ENCODE measurements at places on chromosomes 6 and 20.

GRCh38 chr6:44298055-44298803 is 14.9 kb downstream of the AARS2 start:
- no peak for DNase-seq

- DNase-seq = peak; percentile 86
These were observed 21.9 kb downstream of the SIRPD start for GRCh38 chr20:1535420-1536175.

GRCh38 chr6:112770308-112770707 is 423.2 kb downstream of the RFPL4B start:
- DNase-seq = no peak

- no peak for DNase-seq
These were observed 433.2 kb downstream of the GRIK2 start for GRCh38 chr6:101826678-101827077.

GRCh38 chr6:16749516-16750485 is 11.5 kb downstream of the ATXN1 start:
- no peak for DNase-seq

DNA sequence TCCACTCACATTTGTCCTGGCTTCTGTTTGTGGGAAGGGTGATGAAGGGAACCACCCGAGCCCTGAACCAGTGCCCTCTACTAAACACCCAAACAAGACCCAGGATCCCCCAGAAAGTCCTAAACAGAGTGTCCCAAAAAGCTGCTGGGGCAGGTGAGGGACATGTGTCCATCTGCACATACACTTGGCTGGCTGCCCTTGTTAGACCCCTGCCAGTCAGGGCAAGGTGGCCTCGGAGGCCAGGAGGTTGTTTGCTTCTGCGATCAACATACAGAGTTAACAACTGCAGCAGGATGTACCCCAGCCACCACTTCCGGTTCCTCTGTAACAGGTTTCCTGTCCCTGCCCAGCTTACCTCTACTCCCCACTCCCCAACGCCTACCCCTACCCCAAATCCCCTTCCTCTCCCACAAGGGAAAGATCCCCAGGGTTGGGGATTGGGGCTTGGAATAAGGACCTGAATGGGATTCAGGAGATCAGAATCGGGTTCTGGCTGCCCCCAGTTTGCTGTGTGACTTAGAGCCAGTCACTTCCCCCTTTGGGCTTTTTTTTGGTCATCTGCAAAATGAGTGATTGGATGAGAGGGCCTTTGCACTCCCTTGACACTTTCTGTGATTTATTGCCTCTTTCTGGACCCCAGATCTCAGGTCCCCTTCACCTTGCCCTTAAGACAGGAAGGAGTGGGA is 13.9 kb downstream of the DEF6 start:
- peak; percentile 35 for DNase-seq

DNA sequence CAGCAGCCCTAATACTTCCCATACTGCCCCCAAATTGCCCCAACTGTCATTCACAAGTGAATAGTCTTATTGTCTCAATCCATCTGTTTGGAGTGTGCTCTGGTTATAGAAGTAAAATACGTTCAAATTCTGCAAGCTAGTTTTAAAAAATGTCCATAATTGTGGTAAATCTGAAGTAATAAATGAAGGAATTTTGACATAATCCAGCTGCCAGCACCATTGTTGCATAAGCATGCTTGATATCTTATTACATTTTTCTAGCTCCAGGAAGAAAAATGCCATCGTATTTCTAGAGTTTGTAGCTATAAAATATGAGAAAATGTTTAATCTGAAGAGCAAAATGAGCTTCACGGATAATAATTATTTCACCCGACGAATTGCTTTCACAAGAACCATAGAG is 664.7 kb downstream of the RFPL4B start:
- DNase-seq = no peak

- DNase-seq = no peak
These were observed 483.1 kb upstream of the JAG1 start for GRCh38 chr20:11156922-11157321.

DNA sequence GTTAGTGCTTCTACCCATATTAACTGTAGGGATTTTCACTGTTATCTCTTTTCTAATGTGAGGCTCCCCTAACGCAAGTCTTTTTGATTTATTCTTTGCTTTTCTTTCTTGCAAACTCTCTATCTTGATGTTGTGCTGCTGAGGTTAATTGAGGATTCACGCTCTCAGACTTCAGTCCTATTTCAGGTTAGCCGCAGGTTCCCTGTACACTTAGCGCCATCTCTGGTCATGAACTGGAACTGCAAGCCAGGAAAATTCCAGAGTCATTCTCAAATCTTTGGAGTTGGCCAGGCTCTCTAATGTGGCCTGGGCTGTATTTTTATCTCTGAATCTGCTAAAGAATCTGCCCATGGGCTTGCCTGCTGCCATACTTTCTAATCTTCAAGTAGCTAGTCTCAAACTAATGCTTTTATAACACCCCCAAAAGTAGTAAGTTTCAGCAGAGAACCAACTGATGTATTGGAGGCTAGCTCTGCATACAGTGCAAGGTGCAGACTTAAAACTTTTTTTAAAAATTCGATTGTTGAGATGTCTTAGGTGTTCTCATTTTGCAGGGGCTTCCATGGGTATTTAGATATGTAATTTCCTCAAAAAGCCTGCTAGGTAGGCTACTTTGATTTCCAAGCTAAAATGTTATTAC is 91.1 kb upstream of the OPRM1 start:
- DNase-seq = no peak

DNA sequence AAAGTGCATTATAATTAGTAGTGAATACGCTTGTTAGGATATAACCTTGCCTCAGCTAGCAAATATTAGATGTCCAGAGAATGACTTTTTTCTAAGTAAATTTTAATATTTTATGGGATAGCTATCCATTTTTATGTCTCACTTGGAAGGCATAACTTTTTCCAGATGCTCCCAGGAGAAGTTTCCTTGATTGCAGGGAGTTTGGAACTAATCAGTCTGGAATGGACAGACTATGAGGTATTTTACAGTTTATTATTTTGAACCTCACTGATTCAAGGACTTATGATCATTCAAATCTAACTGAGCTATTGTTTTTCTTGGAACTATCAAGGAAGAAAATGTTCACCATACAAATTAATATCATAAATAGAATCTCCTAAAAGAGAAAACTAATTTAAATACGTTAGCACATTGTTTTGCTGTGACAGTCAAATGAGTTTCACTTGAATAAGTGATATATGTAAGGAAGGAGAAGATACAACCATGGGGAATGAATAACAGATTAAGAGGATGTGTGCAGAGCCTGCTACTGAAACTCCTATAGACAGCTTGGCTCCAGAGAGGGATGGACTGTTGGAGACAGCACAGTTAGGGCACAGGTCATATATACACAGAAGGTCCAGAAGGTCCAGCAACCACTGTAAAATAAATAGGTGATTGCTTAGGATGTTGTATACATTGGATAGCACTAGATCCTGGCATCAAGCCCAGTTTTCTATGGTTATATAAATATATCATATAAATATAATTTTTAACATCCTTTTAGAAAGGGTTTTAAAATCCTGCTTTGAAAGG is 20.6 kb upstream of the LCA5 start:
- no peak for DNase-seq

DNA sequence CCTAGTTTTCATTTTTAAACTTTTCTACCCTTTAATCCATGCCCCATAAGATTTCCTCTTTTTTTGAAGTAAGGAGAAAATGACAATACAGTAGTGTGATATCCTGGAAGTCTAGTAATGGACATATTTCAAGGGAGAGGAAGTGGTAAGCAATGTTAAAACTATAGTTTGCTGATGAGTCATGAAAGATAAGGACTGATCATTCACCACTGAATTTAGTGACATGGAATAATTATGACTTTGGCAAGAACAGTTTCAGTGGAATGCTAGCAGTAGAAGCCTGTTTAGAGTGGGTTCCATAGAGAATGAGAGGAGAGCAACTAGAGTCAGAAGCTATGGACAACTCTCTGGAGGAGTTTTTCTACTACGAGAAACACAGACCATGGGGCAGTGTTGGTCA is 24.9 kb upstream of the SLC2A12 start:
- DNase-seq = no peak

GRCh38 chr6:165876588-165876987 is 213.5 kb upstream of the PDE10A start:
- no peak for DNase-seq
